T-cell (primary cell): ENCODE measurements at places on chromosomes 1 and 21.

DNA sequence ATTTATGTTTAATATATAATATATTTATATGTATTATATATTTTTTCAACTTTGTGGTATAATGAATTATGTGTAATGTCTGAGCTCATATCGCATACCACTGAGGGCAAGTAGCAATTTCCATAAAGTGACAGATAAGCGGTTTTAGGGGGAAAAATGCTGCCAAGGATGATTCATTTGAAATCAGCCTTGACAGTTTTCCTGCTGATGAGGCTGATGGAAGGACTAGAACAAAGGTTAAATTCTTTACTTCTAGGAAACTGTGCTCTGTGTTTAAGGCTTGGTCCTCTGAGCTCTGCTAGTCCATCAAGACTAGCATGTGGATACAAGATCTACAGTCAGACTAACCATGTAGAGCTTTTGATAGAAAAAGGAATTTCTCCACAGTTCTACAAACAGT lies 19.3 kb upstream of the DDAH1 start:
- no peak for DNase-seq

- no peak for DNase-seq
These were observed 76.8 kb downstream of the LPGAT1 start for GRCh38 chr1:211753649-211754251.

DNA sequence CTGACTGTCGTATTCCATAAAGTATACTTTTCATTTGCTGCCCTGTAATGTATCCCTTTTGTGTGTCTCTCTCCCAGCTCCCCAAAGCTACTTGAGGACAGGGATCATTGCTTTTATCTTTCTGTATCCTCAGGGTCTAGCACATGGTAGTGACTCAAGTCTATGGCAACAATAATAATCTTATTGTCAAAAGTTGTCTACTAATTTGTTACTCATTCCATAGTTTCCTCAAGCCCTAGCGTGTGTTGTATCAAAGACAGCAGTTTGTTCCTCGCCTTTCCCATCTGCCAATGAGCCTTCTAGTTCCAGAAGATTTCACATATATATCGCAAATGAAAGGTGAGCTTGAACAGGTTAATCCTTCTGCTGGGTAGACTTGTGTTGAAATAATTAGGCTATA lies 9.8 kb upstream of the SLC30A1 start:
- DNase-seq: no peak

- DNase-seq: no peak
These were observed 41.4 kb upstream of the NFASC start for GRCh38 chr1:204829133-204829825.

- DNase-seq: no peak
These were observed 650.1 kb downstream of the NPHP4 start for GRCh38 chr1:5342172-5342571.
